Lower lobe of right lung (tissue), 2 donors: ENCODE measurements at places on chromosomes 7 and 10.

GRCh38 chr7:69893906-69894305 lies 295.6 kb downstream of the AUTS2 start:
- no peak for DNase-seq

GRCh38 chr7:698515-699475 lies 27.7 kb upstream of the DNAAF5 start:
- DNase-seq = peak; percentile 36

DNA sequence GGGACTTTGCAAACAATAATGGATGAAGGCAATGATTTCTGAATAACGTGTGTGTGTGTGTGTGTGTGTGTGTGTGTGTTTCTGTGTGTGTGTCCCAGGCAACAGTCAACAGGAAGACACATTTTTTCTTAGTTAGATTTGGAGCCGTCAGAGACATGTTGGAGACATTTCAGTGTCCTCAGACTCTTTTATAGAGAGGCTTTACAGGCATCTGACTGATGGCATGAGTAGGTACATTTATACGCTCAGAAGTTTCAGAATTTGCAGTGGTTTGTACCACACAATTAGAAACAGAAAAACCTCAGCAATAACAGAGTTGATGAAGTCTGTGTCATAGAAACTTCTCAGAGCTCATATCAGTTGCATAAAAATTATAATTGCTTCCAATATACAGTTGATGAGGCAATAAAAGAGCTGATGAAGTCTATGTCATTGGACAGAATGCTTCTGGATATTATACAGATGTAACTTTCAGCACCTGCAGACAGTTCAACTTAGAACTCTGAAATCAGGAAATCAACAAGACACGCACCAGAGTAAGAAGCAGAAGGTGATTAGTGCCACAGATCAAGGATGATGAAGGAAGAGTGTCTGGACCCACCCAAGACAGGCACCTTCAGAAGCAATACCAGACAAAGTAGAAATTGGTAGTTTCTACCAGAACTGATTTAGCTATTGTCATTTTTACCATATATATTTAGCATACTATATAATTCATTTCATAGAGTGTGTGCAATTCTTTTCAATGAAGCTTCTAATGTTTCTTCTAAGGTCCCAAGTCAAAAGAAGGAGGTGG lies 104.5 kb upstream of the LYZL1 start:
- DNase-seq = no peak

DNA sequence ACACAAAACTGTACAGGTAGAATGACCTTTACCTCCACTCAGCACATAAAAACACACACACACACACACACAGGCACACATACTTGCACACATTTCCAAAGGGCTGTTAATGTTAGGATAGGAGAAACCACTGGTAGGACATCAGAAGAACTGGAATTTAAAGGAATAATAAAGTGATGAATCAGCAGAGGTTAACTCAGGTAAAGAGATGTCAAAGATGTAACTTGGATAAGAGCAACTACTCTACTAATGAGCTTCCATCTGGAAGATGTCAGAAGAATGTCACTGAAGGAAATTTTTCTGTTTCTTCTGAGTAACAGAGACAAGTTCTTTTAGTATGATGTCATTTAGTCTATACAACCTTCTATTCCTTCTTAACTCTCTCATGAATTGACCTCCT lies 26.4 kb upstream of the GPR37 start:
- DNase-seq = no peak

- DNase-seq = no peak
Measured at GRCh38 chr7:23394488-23395171, 75.7 kb downstream of the IGF2BP3 start.

DNA sequence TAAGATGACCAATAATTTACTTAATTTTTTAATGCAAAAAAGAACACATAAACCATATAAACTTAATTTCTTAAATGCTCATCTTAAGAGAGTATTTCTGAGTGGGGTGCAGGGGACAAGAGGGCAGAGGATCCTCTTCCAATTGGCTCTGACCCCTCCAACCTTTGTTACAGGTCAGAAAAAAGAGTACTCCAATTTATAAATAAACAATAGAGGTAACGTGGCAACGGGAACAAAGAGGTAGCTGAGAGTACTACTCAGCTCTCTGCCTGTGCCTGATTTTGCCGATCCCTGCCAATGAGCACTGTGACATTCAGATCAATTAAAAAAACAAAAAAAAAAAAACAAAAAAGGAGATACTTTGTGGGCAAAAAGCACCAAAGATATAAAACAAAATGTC lies 307.9 kb downstream of the PARD3 start:
- DNase-seq = no peak

GRCh38 chr10:7056216-7056615 lies 354.6 kb downstream of the SFMBT2 start:
- no peak for DNase-seq

DNA sequence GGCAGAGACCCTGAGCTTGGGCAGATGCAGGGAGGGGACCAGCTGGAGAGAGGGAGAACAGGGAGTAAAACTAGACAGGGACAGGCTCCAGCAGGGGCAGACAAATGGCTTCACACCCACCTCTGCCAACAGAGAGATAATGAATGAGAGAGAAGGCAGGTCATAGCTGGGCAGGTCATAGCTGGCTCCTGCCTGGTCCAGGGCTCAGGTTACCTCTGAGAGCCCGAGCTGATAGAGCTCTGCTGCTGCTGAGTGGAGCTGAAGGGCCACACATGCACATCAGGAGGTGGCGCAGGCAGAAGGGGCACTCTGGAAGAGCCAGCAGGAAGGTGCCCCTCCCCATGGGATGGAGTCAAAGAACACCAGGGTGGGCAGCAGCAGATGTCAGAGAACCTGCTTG lies 154.2 kb downstream of the GFRA1 start:
- DNase-seq = no peak

DNA sequence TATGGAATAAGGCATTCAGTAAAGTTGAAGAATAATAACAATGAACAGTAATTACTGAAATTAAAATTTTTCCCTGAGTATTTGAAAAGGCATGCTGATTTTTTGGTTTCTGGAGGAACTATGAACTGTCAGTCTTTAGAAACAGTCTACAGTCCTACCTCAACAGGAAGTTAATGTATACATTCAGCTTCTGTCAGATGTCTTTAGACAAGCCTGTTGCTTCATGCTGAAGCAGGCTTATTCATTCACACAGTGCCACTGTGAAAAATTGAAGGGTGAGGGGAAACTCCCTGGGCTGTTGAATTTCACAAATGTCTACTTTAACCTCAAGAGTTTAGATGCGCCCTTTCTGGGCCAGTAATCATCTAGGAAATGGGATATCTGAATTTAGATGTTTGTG lies 3.5 kb downstream of the NRF1 start:
- no peak for DNase-seq

GRCh38 chr10:126595160-126595559 lies 75.3 kb downstream of the C10orf90 start:
- DNase-seq = no peak

GRCh38 chr10:52348037-52348564 lies 34.0 kb downstream of the DKK1 start:
- DNase-seq = no peak

- DNase-seq = no peak
Measured at GRCh38 chr7:137539111-137539715, 195.7 kb upstream of the PTN start.

DNA sequence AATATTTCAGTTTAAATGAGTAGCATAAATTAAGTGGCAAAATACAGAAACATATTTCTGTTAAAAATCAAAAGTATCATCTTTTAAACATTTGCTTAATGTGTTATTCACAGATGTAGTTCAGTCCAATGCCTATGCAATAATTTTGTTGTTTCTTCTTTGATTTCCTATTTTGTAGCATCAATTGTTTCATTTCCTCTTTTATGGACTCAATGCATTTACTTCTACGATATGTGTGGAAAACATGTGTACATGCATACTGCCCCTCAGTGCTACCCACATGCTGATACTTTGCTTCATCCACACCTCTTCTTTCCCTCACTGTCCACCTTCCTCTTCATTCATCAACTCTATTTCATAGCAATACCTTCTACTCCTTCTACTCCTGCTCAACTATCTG lies 108.1 kb downstream of the PTN start:
- no peak for DNase-seq

- no peak for DNase-seq
Measured at GRCh38 chr7:116560021-116560970, 35.5 kb downstream of the CAV1 start.
